ENCODE measurements at places on chromosomes 5 and 9.

DNA sequence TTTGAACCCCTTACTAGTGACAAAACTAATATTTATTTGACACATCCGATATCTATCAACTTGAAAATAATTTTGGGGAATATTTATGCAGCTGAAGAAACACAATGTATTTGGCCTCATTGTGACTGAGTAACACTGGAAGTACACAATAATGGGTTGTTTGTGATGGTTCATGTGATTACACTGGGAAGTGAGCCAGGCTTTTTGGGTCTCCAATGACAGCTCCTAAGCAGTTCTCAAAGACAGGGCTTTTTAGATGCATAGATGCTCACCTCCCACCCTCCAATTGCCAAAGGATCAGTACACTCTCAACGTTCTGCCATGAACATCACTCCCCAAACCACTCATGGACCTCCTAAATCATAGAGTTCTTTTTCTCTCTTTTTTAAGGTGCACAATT, 170.0 kb downstream of the SLC24A2 start:
- no peak for DNase-seq

GRCh38 chr5:55916986-55917385, 65.8 kb downstream of the IL31RA start:
- no peak for DNase-seq

GRCh38 chr5:23332650-23333251, 174.7 kb upstream of the PRDM9 start:
- DNase-seq, result no peak

DNA sequence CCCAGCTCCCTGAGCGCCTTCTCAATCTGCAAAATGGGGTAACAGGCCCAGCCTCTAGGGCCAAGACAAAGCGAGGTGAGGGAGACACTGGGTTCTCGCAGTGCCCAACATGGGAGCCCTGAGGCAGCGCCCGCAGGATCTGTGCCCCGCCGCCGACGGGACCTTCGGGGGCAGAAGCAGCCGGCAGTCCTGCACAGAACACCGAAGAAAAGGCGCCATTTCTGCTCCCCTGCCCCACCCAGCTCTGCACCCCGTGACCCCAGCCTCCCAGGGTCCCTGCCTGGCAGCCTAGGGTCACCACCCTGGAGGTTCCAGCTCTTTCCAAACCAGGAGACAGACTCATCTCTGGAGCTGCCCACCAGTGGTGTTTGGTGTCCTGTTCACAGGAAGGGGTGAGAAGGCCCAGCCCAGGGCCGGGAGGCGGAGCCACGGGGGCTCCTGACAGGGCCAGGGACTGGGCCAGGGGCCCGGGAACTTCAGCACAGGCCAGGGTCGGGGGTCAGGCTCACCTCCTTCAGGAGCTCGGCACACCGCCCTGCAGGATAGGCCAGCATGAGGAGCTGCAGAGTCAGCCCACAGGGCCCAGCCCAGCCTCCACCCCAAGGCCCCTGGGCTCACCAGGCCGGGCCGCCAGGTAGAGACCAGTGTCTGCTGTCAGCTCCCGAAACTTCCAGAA, 3.3 kb downstream of the LCN8 start:
- no peak for DNase-seq

DNA sequence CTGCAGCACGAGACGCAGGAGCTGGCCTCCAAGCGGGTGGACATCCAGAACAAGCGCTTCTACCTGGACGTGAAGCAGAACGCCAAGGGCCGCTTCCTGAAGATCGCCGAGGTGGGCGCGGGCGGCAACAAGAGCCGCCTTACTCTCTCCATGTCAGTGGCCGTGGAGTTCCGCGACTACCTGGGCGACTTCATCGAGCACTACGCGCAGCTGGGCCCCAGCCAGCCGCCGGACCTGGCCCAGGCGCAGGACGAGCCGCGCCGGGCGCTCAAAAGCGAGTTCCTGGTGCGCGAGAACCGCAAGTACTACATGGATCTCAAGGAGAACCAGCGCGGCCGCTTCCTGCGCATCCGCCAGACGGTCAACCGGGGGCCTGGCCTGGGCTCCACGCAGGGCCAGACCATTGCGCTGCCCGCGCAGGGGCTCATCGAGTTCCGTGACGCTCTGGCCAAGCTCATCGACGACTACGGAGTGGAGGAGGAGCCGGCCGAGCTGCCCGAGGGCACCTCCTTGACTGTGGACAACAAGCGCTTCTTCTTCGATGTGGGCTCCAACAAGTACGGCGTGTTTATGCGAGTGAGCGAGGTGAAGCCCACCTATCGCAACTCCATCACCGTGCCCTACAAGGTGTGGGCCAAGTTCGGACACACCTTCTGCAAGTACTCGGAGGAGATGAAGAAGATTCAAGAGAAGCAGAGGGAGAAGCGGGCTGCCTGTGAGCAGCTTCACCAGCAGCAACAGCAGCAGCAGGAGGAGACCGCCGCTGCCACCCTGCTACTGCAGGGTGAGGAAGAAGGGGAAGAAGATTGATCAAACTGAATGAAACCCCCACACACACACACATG, 654 bp downstream of the PURA start:
- no peak for DNase-seq

- no peak for DNase-seq
These were observed 91.9 kb upstream of the PPP1R2B start for GRCh38 chr5:156758011-156758791.

DNA sequence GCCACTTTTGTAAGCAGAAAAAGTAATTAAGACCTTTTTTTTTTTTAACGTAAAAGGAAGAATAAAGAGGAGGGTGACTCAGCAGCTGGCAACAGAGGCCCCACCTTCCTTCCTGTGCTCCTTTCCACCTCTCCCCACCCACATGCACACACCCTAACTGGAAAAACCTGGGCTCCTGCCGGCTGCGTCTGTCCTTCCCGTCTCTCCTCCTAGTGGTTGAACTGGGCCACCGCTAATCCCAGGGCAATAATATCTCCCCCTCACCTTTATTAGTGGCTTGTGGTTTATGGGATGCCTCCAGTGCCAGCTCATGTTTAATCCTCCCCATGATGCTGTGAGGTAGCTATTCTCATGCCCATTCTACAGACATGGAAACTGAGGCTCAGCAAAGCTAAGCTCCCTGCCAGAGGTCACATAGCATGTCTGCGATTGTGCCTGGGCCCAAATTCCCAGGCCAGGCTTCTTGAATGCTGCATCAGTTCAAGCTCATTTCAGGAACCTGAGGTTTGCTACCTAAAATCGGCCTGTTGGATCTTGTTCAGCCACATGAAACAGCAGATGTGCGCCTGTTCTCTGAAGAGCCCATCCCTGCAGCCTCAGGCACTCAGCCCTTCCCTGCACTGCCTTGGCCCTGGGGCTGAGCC, 60.9 kb upstream of the IL17B start:
- no peak for DNase-seq

- DNase-seq, result peak; percentile 40
These were observed 40.7 kb upstream of the CLPTM1L start for GRCh38 chr5:1385395-1386273.

DNA sequence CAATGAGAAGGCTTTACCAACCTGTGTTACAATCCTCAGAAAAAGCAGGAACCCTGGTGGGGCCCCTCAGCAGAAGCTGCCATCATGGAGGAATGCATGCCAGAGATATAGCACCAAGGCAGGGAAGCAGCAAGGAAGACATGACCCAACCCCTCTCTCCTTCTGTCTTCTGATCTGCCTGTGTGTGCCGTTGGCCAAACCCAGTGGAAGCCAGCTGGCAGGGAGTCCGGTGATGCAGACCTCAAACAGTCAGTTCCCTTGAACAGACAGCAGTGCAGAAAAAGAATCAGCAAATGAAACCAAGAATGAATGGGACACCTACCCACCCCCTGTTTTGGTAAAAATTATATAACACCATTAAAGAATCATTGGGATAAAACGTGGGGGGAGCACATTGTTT, 234.2 kb downstream of the ZNF608 start:
- DNase-seq, result no peak

- DNase-seq, result no peak
These were observed 73.1 kb upstream of the SAP30L start for GRCh38 chr5:154372661-154373060.

GRCh38 chr5:65924366-65925043, 1.9 kb upstream of the ERBIN start:
- DNase-seq, result no peak

GRCh38 chr5:76547242-76547890, 75.8 kb downstream of the F2RL2 start:
- DNase-seq, result no peak
